ENCODE measurements at places on chromosomes 7 and 10.

DNA sequence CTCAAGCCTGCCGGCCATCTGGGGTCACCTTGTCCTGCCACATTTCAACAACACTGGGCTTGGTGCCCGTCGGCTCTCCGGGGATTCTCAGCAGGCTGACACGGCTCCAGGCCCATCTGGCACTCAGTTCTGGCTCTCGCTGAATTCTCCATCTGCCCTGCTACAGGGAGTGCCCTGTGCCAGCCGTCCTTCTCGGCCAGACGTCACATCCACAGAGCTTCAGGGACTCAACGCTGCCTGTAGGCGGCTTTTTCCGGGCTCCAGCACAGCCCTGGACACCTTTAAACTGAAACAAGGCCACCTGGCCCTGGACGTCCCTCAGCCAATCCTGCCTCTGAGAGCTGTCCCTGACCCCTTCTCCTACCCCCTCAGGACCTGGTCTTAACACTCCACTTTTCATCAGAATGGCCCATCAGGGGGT lies 43.0 kb downstream of the TMEM130 start:
- DNase-seq: peak; percentile 80

- peak; percentile 70 for DNase-seq
Measured at GRCh38 chr7:74042746-74043522, 15.0 kb downstream of the ELN start.

- no peak for DNase-seq
Measured at GRCh38 chr7:107071129-107071528, 26.6 kb downstream of the PRKAR2B start.

DNA sequence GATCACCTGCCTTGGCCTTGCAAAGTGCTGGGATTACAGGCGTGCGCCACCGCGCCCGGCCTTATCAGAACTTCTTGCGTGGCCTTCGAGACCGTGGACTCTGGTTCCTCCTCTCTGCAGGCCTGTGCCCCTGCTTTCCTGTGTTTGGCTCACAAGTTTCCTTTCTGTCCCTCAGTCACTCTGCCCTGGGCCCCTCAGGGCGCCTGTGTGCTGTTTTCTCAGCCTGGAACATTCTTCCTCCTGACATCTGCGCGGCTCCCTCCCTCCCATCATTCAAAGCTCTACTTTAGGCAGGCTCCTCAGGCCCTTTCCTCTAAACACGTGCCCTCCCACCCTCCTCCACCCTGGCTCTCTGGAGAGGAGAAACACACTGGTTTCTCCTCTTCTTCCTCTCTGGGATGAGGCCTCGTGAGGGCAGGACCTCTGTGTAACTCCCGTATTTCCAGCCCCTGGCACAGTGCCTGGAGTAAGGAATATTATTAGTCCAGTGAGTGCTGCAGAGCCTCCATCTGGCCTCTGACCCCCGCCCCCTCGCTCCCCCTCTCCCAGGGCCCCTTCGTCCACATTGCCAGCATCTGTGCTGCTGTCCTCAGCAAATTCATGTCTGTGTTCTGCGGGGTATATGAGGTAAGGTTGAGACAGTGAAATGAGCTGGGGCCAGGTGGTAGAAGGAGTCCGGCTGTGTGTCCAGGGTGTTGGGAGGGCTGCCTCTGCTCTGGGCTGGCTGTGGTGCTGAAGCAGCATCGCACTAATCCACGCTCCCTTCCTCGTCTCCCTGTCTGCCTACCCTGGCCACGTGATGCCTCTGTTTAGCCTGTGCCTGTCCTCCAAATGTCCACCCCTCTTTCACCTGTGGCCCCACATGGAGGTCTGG lies 7.1 kb downstream of the CLCN1 start:
- no peak for DNase-seq

- no peak for DNase-seq
Measured at GRCh38 chr7:41294556-41295454, 408.1 kb downstream of the INHBA start.

- DNase-seq: no peak
Measured at GRCh38 chr10:74507951-74508350, 318.4 kb upstream of the KAT6B start.

GRCh38 chr7:67918158-67918557 lies 921.5 kb downstream of the TYW1 start:
- no peak for DNase-seq

DNA sequence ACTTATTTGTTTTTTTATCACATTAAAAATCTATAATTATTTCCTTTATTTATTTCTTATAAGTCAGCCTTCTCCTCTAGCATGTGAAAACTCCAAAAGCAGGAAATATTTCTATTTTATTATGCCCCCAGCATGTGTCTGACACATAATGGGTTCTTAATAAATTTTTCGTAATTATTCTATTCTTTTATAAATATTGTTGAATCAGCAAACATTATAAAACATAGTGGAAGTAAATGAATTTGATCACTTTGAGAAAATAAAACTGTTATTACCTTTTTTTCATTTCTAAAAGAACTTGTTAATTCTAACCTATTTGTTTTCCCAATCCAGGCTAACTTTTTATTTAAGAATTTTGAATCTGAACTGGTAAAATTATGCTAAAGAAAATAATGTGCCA lies 509.1 kb upstream of the PCDH15 start:
- DNase-seq: no peak

DNA sequence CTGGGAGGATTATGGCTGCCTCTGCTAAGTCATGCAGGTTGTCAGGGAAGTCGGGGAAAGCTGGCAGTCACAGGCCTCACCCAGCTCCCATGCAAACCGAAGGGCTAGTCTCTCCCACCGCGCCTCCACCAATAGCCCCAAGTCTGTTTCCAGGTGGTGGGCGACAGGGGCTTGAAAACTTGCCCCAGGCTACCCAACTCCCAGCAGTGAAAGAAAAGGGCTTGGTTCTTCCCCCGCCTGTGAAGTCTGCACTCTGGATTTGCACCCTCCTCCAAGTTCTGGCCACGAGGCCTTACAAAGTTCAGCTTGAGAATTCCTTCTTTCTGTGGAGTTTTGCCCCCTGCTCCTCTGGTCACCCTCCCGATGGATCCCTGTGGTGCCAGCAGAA lies 99.9 kb upstream of the CHST15 start:
- DNase-seq: no peak

DNA sequence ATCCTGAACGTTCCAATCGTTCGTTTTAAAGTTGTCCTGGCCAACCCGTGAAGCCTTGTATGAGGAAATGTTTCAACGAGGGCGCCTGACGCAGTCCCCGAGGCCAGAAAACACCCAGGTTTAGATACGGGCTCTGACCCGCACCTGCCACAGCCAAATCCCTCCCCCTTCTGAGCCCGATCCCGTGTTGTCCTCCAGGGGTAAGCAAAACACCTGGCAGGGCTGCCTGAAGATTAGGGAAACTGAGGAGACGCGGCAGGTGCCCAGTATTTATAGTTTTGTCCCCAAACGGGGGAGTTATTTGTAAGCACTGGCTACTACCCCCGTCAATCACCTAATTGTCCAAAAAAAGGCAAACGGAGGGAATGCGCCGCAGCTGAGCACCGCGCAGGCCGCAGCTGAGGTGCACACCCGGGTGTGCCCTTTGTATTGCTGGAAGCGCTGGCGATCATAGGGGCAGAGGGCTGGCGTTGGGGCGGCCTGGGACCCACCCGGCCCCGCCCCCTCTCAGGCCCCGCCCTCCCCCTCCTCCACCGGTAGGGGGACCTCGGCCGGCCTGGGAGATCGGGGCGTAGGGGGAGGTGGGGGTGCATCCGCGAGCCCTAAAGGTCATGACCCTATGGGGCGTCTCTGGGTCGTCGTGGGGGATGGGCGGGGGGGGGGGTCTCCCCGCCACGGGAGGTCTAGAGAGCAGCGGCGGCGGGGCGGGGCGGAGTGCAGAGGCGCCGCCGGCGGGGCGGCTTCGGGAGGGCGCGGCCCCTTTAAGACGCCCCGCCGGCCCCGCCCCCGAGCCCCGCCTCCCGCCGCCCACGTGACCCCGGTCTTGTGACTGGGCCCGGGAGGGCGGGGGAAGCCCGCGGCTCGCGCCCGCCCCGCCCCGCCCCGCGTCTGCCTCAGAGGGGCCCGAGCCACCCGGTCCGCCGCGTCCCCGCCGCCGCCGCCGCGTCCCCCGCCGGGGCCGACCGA lies at the start of gene BRI3:
TSS of gene BRI3 (plus strand) at position 896 of the 966 bp plus-strand sequence. CDS start 110 bp downstream, outside the sequence.
- DNase-seq: peak; percentile 92

DNA sequence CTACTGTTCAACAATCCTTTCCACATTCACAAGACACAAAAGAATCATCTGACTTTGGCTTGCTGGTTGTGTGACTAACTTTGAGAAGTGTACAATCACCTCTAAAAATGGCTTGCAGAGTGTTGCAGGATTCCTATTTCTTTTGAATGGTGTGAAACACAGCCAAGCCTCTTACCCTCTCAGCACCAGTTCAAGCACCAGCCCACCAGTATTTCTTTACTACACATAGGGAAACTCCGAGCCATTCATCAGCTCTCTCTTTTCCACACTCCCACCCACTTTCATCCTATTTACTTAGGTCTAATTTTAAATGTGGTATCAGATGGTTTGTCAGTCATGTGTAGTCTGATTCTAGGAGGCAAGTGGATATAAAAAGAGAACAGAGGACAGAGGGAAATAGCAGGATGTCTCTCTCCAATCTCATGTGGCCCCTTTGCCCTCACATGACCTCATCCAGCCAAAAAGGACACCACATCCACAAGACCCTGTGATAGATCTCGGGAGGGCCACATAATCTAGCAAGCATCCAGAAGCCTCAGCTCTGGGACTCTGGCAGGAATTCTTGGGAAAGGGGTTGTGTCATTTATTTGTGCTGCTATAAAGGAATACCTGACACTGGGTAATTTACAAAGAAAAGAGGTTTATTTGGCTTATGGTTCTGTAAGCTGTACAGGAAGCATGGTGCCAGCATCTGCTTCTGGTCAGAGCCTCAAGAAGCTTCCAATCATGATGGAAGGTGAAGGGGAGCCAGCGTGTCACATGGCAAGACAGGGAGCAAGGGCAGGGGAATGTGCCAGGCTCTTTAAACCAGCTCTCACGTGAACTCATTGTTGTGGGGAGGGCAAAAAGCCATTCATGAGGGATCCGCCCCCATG lies 66.8 kb upstream of the NEBL start:
- DNase-seq: no peak

DNA sequence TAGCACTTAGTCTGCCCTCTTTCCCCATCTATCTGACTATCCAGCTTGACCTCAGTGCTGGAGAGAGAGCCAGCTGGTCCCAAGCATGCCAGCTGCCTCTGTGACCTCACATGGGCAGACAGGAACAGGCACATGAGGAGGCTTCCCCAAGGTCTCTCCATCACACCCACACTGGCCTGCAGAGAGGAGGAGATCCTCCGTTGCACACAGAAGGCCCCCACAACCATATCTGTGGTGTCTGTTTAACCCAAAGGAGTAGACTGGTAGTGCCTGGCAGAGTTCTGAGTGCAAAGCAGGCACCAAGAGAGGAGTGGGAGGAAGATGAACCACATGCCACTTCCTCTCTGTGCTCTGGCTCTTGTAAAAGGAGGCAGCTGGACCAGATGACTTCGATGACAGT lies 4.8 kb upstream of the ANK3 start:
- DNase-seq: no peak

- DNase-seq: no peak
Measured at GRCh38 chr7:86908948-86909347, 150.5 kb downstream of the ELAPOR2 start.

DNA sequence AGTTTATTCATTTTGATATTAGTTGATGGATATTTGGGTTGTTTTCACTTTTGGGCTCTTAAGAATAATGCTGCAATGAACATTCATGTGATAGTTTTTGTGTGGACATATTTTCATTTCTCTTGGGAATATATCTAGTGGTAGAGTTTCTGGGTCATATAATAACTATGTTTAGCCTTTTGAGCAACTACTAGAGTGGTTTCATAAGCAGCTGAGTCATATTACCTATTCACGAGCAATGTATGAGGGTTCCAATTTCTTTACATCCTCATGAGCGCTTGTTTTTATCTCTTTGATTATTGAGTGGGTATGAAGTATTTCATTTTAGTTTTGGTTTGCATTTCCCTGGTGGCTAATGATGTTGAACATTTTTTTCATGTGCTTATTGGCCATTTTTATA lies 182.6 kb downstream of the PON1 start:
- DNase-seq: no peak

DNA sequence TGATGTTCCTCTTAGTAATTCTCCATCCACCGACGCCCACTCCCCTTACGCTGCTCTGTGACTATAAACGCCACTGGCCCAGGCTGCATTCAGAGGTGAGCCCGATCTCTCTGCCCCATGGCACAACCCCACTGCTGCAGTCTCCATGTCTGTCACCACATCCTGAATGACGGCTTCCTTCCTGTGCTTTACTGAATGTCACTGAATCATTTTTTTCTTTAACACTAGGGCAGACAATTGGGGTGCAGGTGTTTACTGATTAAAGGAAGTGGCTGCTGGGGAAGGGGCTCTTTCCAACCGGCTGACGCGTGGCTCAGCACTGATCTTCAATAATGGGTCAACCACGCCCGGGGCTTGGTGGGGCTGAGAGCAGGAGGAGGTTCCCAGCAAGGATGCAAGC lies 208.3 kb downstream of the USP6NL start:
- no peak for DNase-seq

GRCh38 chr7:66052447-66052846 lies 23.2 kb upstream of the ASL start:
- no peak for DNase-seq

DNA sequence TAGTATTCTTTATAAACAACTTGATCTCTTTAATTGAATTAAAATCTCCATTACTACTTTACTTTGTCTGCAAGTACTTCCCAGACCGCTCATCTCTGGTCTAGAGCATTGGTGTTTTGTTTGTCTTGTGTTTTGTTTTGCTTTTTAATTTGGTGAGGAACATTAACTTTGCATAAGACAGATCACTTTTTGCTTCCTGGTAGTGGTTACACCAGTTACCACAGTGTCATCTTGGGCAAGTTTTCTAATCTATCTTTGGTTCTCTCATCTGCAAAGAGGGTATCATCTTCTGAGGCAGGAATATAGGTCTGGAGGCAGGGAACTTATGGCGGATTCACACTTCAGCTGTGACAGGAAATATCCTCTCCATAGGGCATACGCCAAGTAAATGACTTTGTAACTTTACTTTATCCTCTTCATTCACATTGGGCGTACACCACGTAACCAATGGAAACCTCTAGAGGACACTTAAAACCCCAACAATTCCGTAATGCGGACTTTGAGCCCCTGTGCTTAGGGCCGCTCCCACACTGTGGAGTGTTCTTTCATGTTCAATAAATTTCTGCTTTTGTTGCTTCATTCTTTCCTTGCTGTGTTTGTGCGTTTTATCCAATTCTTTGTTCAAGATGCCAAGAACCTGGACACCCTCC lies 83.2 kb upstream of the JAZF1 start:
- DNase-seq: no peak

GRCh38 chr10:13636776-13637175 lies 50.0 kb downstream of the PRPF18 start:
- DNase-seq: no peak

DNA sequence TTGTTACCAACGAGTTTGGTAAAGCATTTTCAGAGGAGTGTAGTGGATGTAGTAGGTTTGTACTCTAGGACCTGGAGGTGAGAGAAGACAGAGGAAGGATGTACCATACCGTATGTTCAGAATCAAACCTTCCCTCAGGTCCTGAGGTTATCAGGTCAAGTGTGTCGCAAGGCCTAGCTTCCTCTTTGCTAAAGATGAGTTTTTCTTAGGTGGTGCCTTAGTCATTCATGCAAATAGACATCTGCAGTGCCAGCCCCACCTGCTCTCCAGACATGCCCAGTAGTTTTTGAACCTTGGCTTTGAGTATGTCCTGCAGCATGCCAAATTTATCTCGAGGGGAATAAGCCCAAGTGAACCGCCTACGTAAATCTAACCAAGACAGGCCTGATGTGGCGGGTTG lies 71.3 kb downstream of the HDAC9 start:
- DNase-seq: no peak

- no peak for DNase-seq
Measured at GRCh38 chr7:33854178-33854577, 51.2 kb upstream of the BMPER start.

- DNase-seq: no peak
Measured at GRCh38 chr7:121401896-121402295, 5.8 kb upstream of the FAM3C start.

GRCh38 chr7:125568799-125569198 lies 639.2 kb upstream of the POT1 start:
- no peak for DNase-seq

Measured in thyroid gland (tissue), 4 donors.